AML-193 (cell line): ENCODE measurements at places on chromosomes 16 and 17.
A peak's percentile ranks its signal among the peaks of the same experiment; 100 is the strongest.

DNA sequence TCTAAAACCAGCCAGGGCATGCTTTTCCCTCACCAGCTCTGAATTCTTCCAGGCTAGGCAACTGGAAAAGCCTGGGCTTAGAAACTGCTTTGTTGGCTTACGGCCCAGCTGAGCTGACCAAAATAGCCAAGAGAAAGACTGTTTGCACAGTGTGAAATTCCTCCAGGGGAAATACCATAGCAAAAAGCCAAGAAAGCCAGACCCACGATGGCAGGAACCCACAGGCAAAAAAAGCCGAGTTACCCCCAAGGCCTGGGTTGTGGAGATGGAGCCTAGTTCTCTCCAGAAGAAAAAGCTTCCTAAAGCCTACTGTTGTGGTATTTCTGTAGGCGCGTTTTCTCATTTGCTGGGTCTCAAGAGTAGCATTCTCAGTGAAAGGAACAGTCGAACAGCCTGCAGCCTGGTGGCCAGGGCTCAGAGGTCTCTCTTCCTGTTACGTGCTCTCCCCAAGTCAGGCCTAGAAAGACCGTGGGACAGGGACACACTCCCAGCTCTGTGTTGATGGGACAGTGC lies 9.2 kb downstream of the SP2 start:
- DNase-seq: no peak

DNA sequence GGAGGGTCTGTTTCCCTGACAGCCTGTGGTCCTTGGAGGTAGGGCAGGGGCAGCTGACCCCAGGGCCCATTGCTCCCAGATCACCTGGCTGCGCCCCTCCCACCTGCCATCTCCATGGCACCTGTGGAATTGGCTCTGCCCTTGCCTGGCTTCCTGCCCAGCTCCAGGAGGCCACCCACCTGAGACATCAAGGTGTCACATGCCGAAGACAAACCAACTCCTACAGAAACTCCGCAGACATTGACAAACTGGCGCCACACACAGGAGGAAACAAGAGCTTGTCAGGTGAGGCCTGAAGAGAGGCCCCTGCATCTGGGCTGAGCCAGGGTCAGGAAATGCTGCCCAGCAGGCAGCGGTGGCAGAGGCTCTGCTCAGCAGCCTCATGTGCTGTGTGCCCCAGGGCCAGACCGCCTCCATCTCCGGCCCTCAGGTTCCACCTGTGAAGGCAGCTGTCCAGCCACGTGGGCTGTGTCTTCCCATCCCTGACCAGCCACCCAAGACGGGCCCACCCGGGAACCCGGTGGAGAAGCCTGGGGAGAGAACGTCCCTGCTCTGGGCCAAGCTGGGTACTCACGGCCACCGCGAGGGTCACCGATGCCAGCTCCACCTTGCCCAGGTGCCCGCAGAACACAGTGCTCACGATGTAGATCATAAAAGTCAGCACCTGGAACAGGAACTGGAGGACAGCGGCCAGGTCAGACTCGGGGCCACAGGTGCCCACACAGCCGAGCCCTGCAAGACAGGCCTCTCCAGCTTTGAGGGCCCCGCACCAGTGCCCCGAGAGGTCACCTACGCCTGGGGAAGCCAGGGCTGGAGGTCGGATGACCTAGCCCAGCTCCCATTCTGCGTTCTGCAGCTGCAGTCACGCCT lies 1.6 kb downstream of the SLC47A2 start:
- no peak for DNase-seq

DNA sequence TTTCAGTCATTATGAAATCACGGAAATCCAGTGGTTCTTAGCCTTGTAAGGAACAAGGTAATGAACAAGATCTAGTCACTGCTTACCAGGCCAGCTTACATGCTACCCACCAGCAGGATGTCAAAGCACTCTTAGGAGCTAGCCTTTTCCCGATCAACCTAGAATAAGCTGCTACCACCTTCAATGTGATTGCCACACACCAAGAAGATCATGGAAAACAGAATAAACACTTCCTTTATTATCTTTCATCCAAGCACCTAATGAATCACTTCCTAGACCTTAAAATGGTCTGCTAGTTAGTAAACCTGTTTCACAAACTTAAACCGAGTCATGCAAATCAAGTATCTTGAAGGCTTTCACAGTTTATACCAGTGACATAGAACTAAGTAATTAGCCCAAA lies 5.0 kb downstream of the BBS2 start:
- DNase-seq: no peak

- DNase-seq: peak; percentile 8
Observed at GRCh38 chr16:4113358-4114256, 2.6 kb downstream of the ADCY9 start.

GRCh38 chr17:15257258-15257788 lies 7.8 kb downstream of the PMP22 start:
- peak; percentile 14 for DNase-seq

GRCh38 chr17:29136998-29137730 lies 43.0 kb downstream of the MYO18A start:
- DNase-seq: no peak

DNA sequence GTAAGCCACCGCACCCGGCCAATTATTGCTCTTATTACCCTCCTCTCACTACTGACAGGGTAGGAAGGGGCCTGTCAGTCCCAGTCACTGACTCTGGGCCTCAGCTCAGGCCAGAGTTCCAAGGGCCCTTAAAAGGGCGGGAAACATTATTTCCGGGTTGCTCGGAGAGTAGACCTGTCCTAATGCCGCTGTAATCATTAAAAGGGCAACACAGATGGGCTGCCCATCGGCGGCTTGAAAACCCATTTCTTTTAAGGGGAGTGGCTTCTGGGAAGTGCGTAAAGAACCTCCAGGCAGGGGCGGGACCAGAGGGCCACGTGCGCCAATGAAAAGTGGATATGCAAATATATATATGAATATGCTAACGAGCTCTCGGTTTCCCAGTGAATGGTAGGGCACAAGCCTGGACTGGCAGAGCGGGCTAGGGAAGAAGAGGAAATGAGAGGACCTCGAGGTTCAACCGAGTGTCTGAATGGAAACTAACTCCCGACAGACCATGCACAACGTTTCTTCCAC lies 26.6 kb downstream of the PIPOX start:
- no peak for DNase-seq

- DNase-seq: no peak
Observed at GRCh38 chr16:10625595-10626357, 45.4 kb upstream of the EMP2 start.

DNA sequence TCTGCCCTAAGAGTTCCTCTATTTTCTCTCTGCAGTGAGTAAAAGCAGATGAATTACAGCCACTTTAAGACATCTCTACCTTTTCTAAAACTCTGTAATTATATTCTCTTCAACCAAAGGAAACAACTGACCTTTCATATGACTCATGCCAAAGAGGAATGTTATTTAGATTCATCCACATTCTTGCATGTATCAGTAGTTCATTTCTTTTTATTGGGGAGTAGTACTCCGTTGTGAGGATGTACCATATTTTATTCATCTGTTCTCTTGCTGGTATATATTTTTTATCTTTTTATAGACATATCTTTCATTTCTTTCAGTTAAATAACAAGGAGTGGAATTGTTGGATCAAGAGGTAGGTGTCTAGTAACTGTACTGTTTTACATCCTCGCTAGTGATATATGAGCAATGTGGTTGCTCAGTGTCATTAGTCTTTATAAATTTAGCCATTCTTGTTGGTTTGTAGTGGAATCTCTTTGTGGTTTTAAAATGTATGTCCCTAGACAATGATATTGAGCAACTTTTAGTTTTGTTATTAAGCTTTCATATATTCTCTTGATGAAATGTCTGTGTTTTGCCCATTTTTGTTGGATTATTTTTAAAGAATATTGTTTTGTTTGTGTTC lies 7.8 kb upstream of the MYH8 start:
- DNase-seq: no peak

DNA sequence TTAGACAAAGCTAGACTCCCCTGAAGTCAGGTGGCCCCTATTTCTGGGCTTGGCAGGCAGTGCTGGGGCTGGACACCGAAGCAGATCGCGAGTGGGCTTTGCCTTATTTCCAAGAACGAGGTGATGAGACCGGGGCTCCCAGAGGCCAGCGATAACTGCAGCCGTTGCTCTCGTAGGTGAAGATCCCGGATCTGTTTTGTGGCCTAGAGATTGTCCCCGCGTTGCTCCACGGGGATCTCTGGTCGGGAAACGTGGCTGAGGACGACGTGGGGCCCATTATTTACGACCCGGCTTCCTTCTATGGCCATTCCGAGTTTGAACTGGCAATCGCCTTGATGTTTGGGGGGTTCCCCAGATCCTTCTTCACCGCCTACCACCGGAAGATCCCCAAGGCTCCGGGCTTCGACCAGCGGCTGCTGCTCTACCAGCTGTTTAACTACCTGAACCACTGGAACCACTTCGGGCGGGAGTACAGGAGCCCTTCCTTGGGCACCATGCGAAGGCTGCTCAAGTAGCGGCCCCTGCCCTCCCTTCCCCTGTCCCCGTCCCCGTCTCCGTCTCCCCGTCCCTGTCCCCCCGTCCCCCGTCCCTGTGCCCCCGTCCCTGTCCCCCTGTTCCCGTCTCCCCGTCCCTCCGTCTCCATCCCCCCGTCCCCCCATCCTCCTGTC lies 1.5 kb upstream of the TBCD start:
- DNase-seq: no peak

- DNase-seq: no peak
Observed at GRCh38 chr17:63928172-63928666, 3.9 kb downstream of the CD79B start.

DNA sequence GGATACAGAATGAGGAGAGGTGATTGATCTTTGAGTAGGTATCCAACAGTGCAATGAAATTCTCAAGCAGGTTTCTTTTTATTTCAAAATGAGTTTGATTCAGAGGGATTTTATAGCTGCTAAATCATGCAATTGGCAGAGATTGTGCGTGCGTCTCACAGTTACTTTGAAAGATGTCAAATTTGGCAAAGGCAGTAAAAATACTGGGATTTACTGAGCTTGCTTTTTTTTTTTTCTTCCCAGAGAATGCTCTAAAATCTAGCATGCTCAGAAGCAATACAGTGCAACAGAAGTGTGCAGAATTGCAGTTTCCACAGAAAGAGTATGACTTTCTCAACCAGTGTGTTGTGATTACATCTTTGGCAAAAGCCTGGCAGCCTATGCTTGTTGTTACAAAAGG lies 410.7 kb upstream of the GOT2 start:
- no peak for DNase-seq

- peak; percentile 76 for DNase-seq
Observed at GRCh38 chr16:75024594-75024993, 25.8 kb downstream of the ZNRF1 start.

DNA sequence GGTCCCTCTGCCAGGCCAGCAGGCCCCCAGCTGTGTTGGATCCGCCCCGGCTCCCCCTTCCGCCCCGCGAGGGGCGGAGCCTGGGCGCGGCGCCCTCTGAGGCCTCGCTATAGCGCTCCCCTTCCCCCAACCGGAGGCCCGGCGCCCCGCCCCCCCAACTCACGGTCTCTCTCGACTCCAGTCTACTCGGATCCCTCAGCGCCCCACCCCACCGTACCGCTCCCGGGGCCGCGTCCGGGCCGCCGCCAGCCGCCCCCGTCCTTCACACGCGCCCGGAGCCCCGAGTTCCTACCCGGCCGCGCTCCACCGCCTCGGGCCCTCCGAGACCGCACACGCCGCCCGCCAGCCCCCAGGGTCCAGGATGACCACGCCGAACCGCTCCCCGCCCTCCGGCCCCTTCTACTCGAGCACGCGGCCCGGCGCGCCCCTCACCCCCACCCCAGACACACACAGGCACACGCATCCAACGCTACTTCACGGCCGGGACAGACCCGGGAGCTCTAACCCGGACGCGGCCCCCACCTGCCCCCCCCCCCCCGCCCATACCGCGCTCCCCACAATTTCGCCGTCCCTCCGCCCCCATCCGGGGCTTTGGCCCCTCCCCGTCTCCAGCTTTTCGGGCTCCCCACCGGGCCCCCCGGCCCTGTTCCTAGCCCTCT lies 1.4 kb downstream of the PHF23 start:
- no peak for DNase-seq

DNA sequence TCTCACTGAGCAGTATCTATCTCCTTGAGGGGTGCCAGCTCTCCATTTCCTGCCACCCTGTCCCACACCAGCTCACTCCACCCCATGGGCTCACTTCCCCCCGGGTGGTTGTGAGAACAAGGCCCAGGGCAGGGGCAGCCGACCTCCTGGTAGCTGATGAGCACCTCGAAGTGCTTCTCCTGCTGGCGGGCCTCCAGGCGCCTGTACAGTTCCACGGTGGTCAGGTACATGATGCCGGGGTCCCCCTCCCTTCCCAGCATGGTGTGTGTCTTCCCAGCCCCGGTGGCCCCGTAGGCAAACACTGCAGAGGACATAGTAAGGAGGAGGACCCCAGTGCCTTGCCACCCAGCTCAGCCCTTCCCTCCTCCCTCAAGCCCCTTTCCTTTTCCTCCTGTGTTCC lies 12.5 kb downstream of the KIF18B start:
- DNase-seq: no peak

DNA sequence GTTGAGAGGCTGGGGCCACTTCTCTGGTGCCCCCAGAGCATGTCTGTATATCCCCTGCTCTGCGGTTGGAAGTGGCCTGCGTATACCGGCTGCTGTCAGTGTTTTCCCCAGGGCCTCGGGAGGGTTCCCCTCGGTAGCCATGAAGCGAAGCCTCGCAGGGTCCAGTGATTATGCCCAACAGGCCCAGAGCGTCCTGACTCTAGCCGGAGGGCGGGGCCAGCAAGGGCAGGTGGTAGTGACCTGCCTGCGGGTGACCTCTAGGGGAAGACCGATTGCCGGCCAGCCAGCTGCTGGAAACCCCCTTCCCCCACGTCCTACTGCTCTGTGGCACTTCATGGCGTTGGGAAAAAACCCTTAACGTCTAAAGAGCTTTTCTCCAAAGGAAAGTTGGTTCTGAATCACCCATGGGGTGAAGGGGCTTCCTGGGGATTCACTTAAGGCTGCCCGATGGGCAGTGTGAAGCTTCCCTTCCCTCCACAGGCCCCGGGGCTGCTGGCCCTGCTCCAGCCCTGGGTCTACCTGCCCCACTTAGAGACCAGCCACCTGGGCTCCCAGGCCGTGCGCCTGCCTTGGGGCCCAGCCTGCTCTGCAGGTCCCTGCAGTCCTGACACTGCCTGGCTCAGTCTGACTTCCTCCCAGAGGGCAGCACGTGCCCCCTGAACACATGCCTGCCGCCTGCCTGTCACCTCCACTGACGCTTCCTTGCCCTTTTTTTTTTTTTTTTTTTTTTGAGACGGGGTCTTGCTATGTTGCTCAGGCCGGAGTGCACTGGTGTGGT lies 72.8 kb downstream of the SOCS1 start:
- DNase-seq: no peak
